ENCODE measurements at places on chromosomes 16 and 17. TPM values are rescaled to one million over a fixed set of nuclear protein-coding genes. Genes with fewer than 3 reads are reported as not detected.

GRCh38 chr16:2707368-2708289 is 12.4 kb downstream of the PRSS27 start:
- no peak for DNase-seq

DNA sequence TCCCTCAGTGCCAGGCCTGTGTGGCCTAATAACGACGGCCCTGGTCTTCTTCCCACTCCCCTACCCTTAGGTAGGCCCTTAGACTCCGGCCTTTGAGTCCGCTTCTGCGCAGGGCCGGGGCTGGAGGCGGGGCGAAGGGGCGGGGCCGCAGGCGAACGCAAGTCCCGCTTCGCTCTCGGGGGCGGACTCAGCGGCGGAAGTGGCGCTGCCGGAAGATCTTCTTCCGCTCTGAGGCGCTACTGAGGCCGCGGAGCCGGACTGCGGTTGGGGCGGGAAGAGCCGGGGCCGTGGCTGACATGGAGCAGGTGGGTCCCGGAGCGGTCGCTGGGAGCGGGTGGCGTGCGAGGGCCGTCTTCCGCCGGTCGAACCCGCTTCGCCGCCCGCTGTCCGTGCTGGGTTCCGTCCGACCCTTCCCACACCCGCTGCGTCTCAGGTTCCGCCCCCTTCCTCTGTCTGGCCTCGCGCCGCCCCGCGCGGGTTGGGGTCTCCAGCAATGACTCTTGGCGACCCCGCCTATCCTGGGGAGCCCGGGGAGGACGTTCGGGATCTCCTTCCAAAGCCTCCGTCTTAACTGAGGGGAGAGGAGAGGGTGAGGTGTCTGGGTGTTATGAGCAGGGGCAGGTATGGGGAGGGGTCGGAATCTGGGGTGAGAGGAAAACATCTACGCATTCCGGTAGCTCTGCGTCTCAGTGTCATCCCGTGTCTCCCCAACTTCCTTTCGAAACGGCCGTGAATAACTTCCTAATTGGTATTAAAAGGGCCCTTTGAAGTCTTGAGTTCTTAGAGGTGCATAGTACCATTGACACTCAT is at the start of gene STARD3:
TSS of gene STARD3 (plus strand) at position 218 of the 810 bp plus-strand sequence. CDS start 16,388 bp downstream, outside the sequence.
- DNase-seq, result peak; percentile 92

DNA sequence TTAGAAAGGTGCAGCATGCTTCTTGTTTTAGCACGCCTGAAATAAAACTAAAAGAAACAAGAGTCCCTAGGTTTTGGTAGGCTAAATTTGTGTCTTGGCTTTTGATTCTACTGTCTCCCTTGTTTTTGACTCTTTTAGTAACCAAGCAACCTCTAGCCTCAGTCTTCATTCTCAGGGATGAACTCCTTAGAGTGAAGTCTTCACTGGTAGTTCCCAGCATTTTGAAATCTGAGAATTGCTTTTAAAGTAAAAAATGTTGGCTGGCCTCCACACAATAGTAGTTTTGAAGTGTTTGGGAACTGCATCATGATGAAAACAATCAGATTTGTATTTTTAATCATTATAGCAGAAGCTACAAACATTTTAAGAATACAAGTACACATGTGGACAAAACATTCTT is 6.1 kb upstream of the CDR2 start:
- no peak for DNase-seq

DNA sequence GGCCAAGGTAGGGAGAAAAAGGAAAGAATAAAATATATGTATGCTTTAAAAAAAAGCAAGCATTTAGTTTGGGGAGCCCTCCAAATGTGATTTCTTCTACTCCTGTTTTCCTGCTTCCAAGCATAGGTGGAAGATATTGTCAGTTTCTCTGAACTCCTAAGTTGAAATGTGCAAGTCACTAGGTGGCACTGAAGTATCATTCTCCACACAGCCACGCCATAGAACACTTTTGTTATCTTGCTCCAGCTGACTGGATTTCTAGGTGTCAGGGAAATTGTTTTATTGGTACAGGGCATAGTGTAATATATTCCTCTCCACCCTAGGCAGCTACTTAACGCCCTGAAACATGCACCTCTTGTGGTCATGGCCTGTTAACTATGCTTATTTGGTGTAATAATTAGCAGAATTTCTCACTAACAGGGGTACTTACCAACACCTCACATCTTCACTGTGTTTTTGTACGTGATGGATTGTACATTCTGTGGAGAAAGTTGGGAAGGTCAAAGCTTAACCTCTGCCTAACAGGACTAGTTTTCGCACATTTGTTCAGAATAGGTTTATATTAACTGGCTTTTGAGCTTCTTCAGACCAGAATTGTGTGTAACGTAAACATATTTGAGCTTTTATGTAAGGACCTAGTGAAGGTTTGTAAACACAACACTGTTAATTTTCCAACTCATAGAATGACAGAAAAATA is 69.3 kb downstream of the FTO start:
- DNase-seq, result peak; percentile 44

DNA sequence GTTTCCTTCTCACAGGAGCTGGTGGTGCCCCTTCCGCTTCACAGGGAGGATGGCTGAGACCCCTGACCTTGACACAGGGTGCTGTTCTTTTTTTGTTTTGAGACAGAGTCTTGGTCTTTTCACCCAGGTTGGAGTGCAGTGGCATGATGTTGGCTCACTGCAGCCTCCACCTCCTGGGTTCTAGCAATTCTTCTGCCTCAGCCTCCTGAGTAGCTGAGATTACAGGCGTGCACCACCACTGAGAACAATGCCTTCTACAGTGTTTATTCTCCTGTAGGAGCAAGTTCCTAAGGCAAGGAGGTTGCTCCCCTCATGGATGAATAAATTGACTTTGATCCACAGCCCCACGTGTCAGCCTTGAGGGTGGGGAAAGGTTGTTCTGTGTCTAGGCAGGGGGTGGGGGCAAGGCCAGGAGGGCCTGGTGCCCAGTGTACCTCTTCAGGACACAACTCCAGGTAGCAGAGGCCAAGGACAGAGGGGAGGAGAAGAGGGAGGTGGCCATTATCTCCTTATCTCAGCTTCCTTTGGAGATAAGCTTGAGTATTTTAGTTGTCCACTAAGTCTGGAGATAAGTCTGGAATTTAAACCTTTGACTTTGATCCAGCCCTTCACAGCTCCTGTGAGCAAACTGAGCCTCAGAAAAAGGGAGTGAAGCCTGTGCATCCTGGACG is 159.4 kb downstream of the SEC14L1 start:
- peak; percentile 67 for DNase-seq

The BPTF gene
- 107 TPM for total RNA-seq

The KIF2B gene
- total RNA-seq, result not detected

Measured in mucosa of gallbladder (tissue), 1 donor.